HepG2 (cell line): ENCODE measurements at places on chromosomes 16 and 17. TPM values are rescaled to one million over a fixed set of nuclear protein-coding genes. Genes with fewer than 3 reads are reported as not detected.

DNA sequence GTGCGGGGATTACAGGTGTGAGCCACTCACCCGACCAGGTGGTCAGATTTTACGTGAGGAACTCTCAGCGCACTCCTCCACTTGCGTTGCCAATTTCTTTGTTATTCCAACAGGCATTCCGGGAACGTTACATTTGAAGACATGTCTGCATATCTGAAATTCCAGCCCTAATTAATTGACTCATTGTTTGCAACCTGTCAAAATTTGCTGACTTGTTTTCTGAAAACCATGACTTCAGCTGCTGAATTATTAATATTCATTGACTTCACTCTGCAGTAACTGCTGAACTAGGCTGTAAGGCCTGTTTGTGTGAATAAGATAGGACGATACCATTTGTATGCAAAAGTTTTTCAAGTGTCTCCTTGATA is 16.6 kb downstream of the G6PC1 start:
- H3K27me3 ChIP-seq, result no peaks in the 10 kb centered on the region
- no peaks in the 10 kb centered on the region for H3K36me3 ChIP-seq
- DNase-seq, result no peak
- H3K4me1 ChIP-seq, result peaks cover 52% of the 10 kb centered on the region

DNA sequence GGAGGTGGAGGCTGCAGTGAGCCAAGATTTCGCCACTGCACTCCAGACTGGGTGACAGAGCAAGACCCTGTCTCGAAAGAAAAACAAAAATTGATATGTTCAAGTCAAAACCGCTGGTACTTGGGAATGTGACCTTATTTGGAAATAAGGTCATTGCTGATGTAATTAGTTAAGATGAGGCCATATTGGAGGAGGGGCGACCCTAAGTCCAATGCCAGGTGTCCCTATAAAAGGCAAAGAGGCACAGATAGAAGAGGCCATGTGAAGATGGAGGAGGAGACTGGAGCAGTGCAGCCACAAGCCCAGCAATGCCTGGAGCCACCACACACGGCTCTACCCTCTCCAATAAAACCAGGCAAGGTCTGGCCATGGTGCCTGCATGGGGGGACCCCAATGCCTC is 50.8 kb upstream of the JPH3 start:
- no peak overlapping the region for H3K27ac ChIP-seq
- DNase-seq, result no peak
- no peak overlapping the region for H3K4me3 ChIP-seq
- H3K27me3 ChIP-seq, result peaks cover 12% of the 10 kb centered on the region; the same call in 1 of the 2 replicates

GRCh38 chr17:70661342-70662222 is 492.2 kb downstream of the KCNJ2 start:
- H3K36me3 ChIP-seq, result no peaks in the 10 kb centered on the region
- H3K27me3 ChIP-seq, result no peaks in the 10 kb centered on the region
- H3K4me1 ChIP-seq, result no peaks in the 10 kb centered on the region
- H3K4me3 ChIP-seq, result no peak overlapping the region

GRCh38 chr17:49576088-49576916 is 631 bp downstream of the NXPH3 start:
- peaks cover 74% of the 10 kb centered on the region for H3K27me3 ChIP-seq
- DNase-seq, result no peak
- peaks cover 25% of the 10 kb centered on the region for H3K4me1 ChIP-seq
- H3K36me3 ChIP-seq, result no peaks in the 10 kb centered on the region
- H3K4me3 ChIP-seq, result peak overlapping the region; percentile 84
- no peak overlapping the region for H3K27ac ChIP-seq

DNA sequence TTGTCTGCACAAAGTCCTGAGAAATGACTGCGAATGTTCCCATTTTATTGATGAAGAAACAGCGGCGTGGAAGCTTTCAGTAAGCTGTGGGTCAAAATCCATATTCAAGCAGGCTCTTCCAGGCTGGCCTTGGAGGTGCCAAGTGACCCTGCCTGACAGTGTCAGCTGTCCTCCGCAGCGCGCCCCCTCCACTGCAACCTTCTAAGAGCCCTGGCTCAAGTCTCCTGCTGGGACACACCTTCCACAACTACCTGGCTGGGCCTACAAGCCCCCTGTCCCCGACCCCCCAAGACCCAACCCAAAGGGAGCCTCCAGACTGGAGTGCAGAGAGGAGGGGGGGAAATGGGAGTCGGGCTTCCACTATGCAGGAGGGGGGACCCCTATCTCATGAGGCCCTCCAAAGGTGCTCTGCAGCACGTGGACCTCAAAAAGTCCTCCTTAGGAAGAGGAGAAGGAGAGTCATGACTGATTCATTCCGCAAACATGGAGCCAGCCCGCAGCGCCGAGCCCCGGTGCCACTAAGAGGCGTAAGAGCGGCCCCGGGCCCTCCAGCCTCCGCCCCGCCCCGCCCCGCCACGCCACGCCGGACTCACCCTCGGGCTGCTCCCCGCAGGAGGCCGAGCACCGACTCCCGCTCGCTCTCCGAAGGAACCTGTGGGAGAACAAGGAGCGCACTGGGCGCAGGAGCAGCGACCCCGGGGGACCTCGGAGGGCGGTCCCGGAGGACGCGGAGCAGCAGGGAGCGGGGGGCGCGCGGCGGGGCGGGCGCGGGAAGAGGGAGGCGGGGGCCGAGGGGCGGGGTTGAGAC is 574 bp downstream of the MPP3 start:
- H3K4me1 ChIP-seq, result peaks cover 21% of the 10 kb centered on the region
- peaks cover 3% of the 10 kb centered on the region; the same call in 1 of the 2 replicates for H3K27me3 ChIP-seq
- no peaks in the 10 kb centered on the region for H3K36me3 ChIP-seq
- peak; percentile 21 for DNase-seq

GRCh38 chr16:47363761-47364160 is 97.1 kb downstream of the ITFG1 start:
- no peaks in the 10 kb centered on the region for H3K4me1 ChIP-seq
- no peak overlapping the region for H3K4me3 ChIP-seq
- no peaks in the 10 kb centered on the region for H3K36me3 ChIP-seq
- H3K27me3 ChIP-seq, result no peaks in the 10 kb centered on the region
- H3K27ac ChIP-seq, result no peak overlapping the region
- no peak for DNase-seq

DNA sequence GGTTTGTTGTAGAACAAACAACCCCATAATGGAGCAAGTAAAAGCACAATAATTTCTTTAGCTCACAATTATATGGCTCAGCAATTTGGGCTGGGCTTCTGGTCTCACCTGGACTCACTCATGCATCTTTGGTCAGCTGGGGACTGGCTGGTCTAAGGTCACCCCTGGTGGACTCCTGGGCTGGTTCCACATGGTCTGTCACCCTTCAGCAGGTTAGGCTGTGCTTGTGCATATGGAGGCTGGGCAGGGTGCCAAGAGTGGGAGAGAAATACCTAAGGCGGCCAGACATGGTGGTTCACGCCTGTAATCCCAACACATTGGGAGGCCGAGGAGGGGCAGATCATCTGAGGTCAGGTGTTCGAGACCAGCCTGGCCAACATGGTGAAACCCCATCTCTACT is 27.0 kb upstream of the SMURF2 start:
- DNase-seq, result peak; percentile 34
- peaks cover 37% of the 10 kb centered on the region for H3K4me1 ChIP-seq
- no peaks in the 10 kb centered on the region; the same call in 2 of the 3 replicates for H3K27me3 ChIP-seq
- H3K4me3 ChIP-seq, result no peak overlapping the region
- no peaks in the 10 kb centered on the region for H3K36me3 ChIP-seq
- H3K27ac ChIP-seq, result no peak overlapping the region

DNA sequence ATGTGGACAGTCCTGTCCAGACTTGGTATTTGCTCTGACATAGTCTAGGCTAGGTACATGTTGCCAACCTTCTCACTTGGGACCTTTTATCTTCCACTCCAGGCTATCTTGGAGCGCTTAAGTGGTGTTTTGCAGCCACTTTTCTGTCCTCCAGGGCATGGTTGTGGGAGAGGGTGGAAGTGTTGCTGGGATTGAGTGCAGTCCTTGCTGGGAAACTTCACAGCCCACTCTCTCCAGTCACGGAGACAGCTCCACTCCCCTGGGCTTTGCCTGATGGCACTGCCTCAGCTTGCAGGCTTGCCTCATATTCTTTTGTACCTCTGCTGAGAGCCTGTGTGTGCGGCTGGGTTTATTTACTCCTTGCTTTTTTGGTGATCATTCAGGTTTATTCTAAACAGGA is 17.4 kb downstream of the RPA1 start:
- peaks cover 54% of the 10 kb centered on the region for H3K36me3 ChIP-seq
- no peak overlapping the region for H3K4me3 ChIP-seq
- no peaks in the 10 kb centered on the region for H3K27me3 ChIP-seq
- no peak overlapping the region for H3K27ac ChIP-seq
- no peak for DNase-seq

- H3K4me1 ChIP-seq, result peaks cover 64% of the 10 kb centered on the region
- H3K4me3 ChIP-seq, result no peak overlapping the region; the same call in 1 of the 2 replicates
- no peaks in the 10 kb centered on the region for H3K36me3 ChIP-seq
- peak overlapping the region; percentile 87 for H3K27ac ChIP-seq
- no peaks in the 10 kb centered on the region for H3K27me3 ChIP-seq
Measured at GRCh38 chr16:80263848-80264694, 276.7 kb upstream of the DYNLRB2 start.

- H3K27ac ChIP-seq, result no peak overlapping the region
- H3K36me3 ChIP-seq, result peaks cover 21% of the 10 kb centered on the region
- no peak for DNase-seq
Measured at GRCh38 chr17:57665128-57665527, 80.0 kb downstream of the CCDC182 start.

DNA sequence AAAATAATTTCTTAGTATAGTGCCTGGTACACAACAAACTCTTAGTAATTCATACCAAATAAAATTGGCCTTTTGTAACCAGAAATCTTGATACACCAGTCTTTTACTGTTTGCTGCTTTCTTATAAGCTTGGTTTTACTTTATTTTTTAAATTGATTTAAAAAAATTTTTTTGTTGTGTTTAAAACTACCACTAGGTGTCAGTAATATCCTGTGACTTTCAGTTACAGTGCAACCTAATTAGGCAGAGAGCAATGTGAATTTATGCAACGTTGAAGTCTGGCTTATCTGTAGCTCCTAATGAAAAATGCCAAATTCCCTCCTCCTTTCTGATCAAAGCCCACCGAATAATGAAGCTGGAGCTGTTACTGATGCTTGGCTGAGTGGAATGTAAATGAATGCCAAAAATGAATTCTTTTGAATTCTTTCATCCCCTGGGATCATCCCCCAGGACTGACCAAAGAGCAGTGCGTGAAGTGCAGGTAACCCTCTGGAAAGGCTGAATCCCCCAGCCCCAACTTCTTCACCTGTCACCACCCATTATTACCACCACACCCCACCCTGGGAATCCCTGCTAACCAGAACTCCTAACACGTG is 3.8 kb downstream of the ERCC4 start:
- H3K27ac ChIP-seq, result no peak overlapping the region
- peak; percentile 62 for DNase-seq
- no peak overlapping the region for H3K4me3 ChIP-seq
- H3K4me1 ChIP-seq, result peaks cover 19% of the 10 kb centered on the region
- H3K27me3 ChIP-seq, result no peaks in the 10 kb centered on the region

DNA sequence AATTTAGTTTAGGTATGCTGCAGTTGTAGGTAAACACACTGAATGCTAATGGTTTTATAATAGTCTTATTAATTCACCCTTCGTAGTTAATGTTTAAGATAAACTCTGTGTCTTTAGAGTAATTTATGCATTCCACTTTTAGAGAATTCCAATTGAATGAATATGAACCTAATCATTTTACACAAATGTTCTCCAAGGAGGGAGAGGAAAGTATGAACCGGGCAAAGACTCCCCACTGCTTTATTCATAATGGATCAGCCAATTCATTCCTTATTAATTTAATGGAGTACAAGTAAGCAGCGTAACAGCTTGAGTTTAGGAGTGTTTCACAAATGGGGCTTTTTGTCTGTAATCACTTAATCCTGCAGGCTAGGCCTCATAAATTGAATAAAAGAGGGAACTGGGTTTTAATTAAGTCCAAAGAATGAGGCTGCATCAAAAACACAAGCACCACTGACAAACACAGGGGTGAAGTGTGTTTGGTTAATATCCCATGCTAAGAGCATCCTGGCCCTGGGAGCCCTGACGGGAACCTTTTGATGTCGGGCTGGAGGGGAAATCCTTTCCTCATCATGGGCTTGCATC is 375.7 kb upstream of the DYNLRB2 start:
- H3K4me1 ChIP-seq, result no peaks in the 10 kb centered on the region
- no peak overlapping the region for H3K4me3 ChIP-seq
- DNase-seq, result no peak
- no peaks in the 10 kb centered on the region for H3K36me3 ChIP-seq
- H3K27me3 ChIP-seq, result no peaks in the 10 kb centered on the region

- DNase-seq, result peak; percentile 40
- H3K4me3 ChIP-seq, result peak overlapping the region; percentile 71; the same call in 1 of the 2 replicates
- peaks cover 27% of the 10 kb centered on the region for H3K27me3 ChIP-seq
- H3K27ac ChIP-seq, result no peak overlapping the region
- no peaks in the 10 kb centered on the region for H3K36me3 ChIP-seq
Measured at GRCh38 chr17:12789075-12789480, 220 bp upstream of the ARHGAP44 start.

- no peak for DNase-seq
- no peak overlapping the region for H3K4me3 ChIP-seq
- H3K36me3 ChIP-seq, result no peaks in the 10 kb centered on the region; the same call in 1 of the 2 replicates
- H3K27me3 ChIP-seq, result no peaks in the 10 kb centered on the region
- no peak overlapping the region for H3K27ac ChIP-seq
Measured at GRCh38 chr17:3400055-3400454, 1.8 kb upstream of the OR1E1 start.

DNA sequence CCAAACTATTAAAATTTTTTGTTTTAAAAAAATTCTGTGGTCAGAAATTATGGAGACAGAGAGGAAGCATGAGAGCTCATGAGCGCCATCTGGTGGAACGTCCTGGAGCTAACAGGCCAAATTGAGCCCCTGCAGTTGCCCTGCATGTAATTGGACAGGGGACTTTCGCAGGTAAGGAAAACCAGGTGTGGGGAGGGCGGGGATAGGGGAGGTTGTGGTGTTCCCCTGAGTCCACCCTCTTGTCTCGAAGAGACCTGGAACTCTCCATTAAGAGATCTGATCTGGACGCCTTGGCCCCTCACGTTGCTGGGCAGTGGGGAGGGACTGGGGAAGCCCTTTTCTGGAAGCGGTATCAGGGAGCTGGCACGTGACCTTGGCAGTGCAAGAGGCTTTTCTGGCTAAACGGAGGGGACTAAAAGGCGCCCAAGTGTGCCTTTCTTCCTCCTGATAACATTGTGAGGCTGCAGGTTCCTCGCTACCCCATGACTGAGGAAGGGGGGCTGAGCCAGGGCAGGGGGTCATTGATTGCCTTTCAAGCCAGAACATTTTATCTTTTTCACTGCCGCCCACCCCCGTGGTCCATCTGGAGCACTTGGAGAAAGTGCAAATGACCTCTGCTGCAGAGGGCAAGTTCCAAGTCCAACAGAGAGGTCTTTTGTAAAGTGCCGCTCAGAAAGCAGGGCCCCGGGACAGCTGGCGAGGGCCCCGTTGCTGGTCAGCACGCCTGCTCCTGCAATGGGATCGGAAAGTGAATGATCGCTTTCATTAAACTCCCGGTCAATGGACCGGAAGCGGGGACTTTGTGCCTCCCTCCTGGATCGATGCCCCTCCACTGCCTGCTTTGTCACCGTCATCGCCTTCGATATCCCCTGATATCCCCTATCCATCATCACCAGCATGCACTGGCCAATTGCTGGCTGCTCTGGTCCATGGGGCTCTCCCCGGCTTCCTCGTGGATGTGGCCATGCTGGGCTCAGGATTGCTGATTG is 18.4 kb downstream of the PDILT start:
- DNase-seq, result peak; percentile 67
- peaks cover 21% of the 10 kb centered on the region for H3K4me1 ChIP-seq
- H3K27me3 ChIP-seq, result no peaks in the 10 kb centered on the region
- H3K27ac ChIP-seq, result peak overlapping the region; percentile 49

Gene SRCIN1
- 0.90 and 1.2 TPM in 2 replicates for total RNA-seq

Gene SULT1A4
- total RNA-seq, result 151 and 181 TPM in 2 replicates

Gene C1QTNF1
- total RNA-seq, result 0.18 and 0.36 TPM in 2 replicates

Gene AARS1
- total RNA-seq, result 107 and 132 TPM in 2 replicates

Gene MYL4
- total RNA-seq, result not detected in 2 replicates

Gene ESRP2
- 17.1 and 21.1 TPM in 2 replicates for total RNA-seq

Gene KRT24
- not detected in 2 replicates for total RNA-seq
